ENCODE measurements at places on chromosomes 3 and 15.
A peak's percentile ranks its signal among the peaks of the same experiment; 100 is the strongest.

DNA sequence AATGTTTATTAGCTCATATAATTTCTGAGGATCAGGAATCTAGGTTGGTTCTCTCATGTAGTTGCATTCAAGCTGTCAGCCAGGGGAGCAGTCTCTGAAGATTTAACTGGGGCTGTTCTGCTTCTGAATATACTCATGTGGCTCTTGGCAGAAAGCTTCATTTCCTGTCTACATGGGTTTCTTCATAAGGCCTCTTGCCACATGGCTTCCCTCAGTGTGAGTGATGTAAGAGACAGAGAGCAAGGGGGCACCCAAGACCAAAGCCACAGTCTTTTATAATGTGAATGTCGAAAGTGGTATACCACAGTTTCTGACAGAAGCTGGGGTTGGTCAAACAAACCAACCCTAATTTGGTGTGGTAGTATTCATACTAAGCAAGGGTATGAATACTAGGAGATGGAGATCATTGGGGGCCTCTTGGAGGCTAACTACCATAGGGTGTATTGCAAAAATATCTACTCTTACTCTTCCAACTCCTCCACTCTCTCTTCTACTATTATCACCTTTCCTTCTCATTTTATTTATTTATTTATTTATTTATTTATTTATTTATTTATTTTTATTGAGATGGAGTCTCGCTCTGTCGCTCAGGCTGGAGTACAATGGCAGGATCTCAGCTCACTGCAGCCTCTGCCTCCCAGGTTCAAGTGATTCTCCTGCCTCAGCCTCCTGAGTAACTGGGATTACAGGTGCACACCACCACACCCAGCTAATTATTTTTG is 123.8 kb downstream of the B3GALNT1 start:
- no peak for DNase-seq

GRCh38 chr3:100402891-100403290 is 1.6 kb downstream of the LNP1 start:
- no peak for DNase-seq

DNA sequence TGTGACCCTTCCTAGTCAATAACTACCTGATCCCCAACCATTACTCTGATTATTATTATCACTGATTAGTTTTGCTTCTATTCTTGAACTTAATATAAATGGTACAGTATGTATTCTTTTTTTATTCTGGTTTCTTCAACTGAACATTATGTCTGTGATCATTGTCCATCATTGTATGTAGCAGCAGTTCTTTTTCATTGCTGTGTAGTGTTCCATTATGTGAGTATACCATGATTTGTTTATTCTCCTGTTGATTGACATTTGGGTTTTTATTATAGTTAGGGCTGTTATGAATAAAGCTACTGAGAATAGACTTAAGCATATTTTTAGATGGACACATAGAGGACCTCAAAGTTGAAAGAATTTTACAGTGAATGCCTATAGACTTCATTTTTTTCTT is 2.7 kb downstream of the KIF15 start:
- DNase-seq, result no peak

GRCh38 chr3:14884665-14885064 is 62.7 kb upstream of the NR2C2 start:
- DNase-seq, result no peak

- no peak for DNase-seq
These were observed 1.1 kb upstream of the PARP15 start for GRCh38 chr3:122576174-122576940.

- no peak for DNase-seq
These were observed 140.2 kb upstream of the LYSMD4 start for GRCh38 chr15:99873451-99873850.

DNA sequence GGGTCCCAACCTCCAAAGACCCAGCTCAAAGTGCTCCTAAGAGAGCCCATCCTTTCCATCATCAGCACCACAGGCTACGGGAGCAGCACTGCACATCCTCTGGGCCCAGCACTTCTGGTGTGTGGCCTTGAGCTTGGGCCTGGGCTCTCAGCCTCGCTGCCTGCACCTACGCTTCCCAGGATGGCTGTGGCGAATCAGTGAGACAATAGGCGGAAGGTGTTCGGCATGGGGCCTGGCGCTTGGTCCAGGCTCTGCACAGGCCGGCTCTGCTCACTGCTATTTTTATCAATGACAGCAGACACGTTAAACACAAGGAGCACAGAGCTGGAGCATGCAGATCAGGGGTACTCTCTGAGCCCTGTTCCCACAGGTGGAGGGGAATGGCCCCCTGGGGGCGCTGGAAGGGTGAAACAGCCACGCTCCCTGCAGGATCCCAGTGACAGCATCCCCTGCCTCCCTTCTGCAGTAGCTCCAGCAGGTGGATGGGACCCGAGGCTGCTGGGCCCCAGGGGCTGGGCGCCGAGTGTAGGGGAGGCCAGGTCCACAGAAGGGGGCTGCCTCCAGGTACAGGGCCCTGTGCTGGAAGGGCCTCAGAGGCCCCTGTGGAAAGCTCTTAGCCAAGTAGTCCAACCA is 90.0 kb upstream of the RPL32 start:
- no peak for DNase-seq

- DNase-seq, result no peak
These were observed 31.4 kb downstream of the STARD5 start for GRCh38 chr15:81292523-81293001.

- DNase-seq, result no peak
These were observed 95.4 kb downstream of the PLOD2 start for GRCh38 chr3:146065573-146066006.

- DNase-seq, result no peak
These were observed 31.5 kb downstream of the DENND6A start for GRCh38 chr3:57661404-57661803.

DNA sequence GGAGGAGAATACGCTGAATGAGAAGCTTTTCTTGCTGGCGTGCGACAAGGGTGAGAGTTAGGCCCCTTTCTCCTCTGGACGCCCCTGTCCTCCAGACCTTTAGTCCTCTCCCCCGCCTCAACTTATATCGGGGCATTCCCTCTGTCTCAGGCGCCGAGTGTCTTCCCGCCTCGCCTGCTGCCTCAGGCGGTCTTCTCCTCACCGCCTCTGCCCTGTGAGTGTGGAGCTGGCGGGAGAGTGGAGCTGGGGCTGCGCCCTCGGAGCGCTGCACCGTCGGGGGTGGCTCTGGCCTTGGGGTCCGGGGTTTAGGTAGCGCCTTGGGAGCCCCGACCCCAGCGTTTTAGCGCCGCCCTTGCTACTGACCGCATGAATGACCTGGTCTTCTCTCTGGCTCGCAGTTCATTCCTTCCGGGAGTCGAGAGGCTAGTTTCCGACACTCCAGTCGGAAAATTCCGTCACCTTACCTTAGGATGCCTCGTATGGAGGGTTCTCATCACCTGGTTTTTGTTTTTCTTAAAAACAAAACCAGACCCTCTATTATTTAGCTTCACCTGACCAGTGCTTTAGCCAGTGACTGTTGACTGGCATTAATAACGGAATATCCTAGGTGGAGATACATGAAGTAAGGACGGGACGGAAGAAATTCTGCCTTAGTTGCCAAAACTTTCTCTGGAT is 985 bp downstream of the TRPC1 start:
- peak; percentile 0 for DNase-seq

DNA sequence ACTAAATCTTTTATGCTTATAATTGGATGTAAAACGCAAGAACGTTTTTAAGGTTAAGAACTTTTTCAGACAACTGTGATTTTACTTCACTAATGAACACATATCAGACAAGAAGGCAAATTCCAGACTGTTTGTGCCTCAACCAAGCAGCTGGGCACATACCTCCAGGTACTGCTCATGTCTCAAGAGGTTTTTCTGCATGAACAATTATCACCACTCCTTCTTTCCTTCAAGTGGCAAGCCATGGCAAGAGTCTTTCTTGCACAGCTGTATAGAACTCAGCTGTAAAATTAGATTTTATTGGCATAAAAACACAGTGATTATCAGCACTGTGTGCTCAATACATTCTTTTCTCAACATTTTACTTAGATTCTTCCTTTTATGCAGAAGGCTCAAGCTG is 64.3 kb downstream of the FNDC3B start:
- no peak for DNase-seq

DNA sequence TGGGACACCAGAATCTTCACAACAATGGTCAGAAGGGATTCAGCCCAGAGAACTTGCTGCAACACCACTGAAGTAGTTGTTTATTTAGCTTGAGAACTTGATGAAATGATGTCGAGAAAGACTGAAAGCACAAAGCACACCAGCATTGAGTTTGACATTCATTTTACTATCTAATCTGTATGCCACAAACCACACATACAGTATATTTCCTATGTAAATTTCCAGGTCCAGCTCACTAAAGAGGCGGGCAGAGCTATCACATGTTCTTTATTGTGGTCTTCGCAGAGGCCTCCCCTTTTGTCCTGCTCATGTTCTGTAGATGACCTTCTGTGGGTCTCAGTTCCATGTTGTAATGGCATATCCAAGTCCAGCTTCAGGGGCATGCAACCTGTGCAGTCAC is 10.4 kb upstream of the FMN1 start:
- no peak for DNase-seq

DNA sequence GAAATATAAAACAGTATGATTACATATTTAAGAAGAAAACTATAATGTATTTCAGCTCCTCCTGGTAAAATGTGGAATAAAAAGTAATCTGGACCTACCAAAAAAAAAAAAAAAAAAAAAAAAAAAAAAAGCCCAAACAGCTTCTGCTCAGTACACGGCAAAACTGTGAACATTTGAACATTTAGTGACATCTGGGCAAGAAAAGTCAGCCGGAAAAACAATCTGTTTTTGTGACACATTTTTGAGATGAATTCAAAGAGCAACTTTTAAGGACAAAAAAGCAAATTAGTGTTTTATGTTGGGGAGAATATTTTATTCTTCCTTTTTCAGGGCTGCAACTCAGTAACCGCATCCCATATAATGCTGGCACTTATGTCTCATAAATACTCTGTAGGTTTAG is 649.7 kb upstream of the KCNMB2 start:
- no peak for DNase-seq

- DNase-seq, result no peak
These were observed 263.8 kb downstream of the FEZF2 start for GRCh38 chr3:62109534-62109933.

DNA sequence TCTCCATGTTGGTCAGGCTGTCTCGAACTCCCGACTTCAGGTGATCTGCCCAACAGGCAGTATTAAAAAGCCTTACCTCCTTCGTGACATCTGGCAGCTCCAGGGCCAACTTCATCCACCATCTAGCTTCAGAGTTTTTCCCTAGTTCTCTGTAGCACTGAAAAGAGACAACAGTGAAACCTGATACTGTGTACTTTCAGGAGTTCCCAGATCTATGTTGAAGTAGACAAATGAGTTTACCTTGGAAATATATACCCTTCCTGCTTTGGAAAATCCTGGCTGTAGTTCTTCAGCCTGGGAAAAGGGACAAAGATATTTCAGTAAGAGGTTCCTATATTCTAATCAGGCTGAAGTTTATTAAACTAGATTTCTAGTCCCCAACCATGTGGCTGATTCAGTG is 18.0 kb downstream of the RMDN3 start:
- no peak for DNase-seq

DNA sequence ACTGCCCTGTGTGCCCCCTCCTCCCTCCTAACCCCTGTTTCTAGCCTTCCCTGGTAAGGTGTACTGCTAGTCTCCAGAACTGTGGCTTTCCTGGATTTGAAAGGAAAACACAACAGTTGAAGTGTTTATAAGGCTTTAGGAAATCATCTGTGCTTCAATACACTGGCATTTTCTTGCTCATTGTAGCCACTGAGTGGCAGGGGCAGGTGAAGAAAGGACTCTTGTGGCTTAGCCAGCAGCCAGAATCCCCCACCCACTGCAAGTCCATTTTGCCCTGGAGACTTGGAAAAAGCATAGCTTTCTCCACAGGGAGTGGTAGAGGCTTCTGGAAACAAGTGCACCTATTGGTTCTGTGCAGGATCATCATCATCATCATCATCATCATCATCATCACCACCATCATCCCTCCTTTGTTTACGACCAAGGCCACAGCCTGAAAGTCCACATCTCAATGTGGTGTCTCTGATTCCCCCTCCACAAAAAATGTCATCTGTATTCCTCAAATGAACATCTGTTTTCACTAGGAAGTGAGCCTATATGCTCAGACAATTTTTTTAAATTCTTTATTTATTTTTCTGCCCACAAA is 33.4 kb downstream of the AQP9 start:
- DNase-seq, result no peak

DNA sequence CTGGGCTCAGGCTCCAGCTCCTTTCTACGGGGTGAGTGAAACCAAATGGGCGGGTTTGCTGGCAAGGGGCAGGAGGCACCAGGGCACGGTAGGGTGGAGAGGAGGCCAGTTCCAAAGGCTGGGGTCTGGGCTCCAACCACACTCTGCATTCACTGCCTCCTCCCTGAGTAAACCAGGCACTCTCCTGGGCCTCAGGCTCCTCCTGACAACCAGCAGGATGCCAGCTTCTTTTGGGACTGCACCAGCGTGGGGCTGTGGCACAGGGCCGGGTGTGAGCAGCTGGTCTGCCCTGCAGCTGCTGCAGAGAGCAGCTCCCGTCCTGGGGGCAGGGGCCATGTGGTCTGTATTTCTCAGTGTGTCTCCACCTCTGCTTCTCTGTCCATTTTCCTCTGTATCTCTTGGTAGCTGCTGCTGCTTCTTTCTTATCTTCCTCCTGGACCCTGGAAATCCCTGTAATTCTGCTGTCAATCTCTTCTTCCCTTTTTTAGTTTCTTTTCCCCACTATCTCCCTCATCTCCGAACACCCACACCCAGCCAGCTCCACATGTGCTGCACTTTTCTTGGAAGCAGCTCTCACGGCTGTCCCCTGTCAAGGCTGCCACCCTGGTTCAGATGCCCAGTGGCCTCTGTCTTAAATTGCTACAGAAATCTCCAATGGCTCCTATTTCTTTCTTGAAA is 54.9 kb upstream of the TBC1D21 start:
- no peak for DNase-seq

DNA sequence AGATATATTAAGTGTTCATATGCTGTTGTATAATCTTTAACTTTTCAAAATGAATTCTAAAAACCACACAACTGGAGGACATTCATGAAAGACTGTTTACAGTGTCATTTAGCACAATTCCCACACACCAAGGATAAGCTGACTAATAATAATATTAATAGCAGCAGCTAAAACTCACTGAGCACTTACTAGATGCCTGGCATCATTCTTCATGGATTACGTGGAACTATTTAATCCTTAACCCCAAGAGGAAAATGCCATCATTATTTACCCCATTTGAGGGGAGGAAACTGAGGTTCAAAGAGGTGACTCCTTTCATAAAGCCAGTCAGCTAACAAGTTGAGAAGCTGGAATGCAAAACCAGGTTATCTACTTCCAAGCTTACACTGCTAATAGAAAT is 77.0 kb downstream of the TMEM108 start:
- DNase-seq, result no peak
